Right atrium auricular region (tissue), 2 donors: ENCODE measurements at places on chromosomes 2 and 18. TPM values are rescaled to one million over a fixed set of nuclear protein-coding genes. Genes with fewer than 3 reads are reported as not detected.

Gene SLC4A5
- total RNA-seq = 1.3 TPM

Gene INPP5D
- total RNA-seq = 2.9 TPM

Gene CCDC148
- total RNA-seq = 0.20 TPM

Gene KCNE4
- total RNA-seq = 3.4 TPM

Gene BIN1
- total RNA-seq = 15.3 TPM

DNA sequence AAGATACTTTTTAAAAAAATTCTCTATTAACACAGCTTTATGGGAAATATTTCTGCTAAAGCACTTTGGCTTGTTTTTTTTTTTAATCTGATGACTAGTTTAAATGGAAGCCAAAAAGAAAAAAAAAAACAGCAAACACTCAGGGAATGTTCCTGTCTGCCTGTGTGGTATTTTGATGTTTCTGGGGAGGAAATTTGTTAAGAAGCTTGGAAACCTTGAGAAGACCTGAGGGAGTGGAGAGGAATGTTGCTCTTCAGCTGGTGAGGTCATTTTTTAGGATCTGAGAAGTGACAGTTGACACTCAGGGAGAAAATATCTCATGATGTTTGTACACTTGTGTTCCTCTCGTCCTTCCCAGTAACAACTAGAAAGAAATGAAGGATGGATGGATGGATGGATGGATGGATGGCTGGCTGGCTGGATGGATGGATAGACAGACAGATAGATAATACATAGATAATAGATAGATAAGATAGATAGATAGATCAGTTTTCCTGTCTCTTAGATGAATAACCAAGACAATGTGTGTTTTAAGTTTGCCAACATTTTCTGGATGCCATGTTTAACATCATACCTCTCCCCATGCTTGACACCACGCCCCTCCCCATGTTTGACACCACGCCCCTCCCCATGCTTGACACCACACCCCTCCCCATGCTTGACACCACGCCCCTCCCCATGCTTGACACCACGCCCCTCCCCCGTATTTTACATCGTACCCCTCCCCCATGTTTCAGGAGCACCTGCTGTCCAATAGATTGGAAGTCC lies 84.8 kb downstream of the CTIF start:
- DNase-seq = no peak

DNA sequence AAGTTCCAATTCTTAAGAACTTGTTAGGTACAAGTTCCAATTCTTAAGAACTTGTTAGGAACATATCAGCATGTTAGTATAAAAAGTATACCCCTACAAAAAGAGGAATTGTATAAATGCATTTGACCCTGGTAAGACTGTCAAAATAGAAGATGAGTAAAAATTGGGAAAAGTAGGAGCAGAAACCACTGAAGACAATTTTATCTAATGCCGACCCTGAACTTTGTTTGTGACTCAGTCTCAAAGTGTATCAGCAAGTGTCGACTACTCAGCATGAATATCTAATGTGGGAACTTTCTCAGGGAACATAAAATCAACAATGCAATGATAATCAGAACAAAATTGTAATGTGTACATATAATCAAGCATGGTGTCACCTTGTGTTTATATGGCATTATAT lies 583 bp upstream of the CD226 start:
- DNase-seq = no peak

DNA sequence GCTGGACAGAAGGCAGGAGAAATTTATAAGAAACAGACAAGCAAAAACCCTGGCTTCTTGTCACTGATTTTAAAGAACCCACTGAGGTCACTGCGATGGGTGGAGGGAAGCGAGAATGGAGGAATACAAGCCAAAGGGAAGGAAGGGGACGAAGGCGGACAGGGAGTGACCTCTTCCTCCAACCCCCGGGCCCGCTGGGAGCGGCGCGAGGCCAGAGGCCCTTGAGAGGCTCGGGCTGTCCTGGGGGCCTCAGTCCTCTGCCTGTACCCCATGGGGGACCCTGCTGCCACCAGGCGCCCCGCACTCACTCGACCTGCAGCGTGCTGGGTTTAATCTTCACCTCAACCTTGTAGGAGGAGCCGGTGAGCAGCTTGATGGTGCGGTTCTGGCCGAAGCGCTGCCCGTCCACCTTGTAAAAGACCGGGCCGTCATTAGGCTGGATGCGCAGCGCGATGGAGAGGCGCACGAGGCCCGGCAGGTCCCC lies 793 bp downstream of the CNRIP1 start:
- no peak for DNase-seq

GRCh38 chr2:5183031-5183430 lies 509.2 kb upstream of the SOX11 start:
- no peak for DNase-seq

DNA sequence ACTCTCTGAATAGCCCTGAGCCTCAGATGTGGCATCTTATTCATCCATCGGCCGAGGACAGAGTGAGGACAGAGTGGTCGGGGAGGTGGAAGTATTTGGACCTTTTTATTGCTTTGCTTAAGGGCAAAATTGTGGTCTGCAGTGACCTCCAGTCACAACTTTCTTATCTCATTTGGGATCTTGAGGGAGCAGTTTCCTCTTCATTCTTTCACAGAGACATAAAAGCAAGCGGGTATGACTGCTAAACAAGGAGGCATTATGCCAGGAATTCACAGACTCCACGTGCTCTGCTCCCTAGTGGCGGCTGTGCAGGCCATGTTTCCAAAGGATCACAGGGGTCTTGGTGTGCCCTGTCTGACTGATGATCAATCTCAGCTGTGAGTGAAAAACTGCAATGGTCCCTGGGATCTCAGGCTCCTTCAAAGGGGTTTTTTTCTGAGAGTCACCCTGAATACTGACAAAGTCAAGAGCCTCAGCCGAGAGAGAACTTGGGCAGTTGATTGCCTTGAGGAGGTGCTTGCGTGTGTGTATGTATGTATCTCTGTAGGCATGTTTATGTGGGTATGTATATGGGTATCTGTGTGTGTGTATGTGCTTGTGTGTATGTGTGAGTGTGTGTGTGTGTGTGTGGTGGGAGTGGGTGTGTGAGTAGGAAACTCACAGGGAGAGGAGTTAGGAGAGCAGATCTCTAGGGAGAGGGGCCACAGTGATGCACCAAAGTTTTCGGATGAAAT lies 47.7 kb downstream of the RAPGEF4 start:
- DNase-seq = no peak

DNA sequence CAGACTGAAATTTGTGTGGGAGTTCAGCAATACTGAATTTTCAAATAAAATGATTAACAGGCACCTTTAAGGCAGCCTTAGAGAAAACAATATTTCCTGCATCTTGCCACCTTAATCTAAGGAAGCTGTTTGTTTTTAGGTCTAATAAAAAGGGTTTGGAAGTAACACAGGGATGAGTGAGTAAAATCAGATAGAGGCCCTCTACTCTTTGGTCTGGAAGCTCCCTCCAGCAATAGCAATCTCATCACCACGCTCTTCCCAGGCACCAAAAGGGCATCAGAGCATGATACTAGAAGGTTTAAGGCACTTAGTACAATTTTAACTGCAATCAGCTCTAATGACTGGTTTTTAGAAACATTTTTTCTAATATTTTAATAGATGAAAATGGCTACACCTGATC lies 155.6 kb downstream of the VWC2L start:
- DNase-seq = no peak

GRCh38 chr2:16654833-16655444 lies 10.7 kb downstream of the CYRIA start:
- peak; percentile 51 for DNase-seq

DNA sequence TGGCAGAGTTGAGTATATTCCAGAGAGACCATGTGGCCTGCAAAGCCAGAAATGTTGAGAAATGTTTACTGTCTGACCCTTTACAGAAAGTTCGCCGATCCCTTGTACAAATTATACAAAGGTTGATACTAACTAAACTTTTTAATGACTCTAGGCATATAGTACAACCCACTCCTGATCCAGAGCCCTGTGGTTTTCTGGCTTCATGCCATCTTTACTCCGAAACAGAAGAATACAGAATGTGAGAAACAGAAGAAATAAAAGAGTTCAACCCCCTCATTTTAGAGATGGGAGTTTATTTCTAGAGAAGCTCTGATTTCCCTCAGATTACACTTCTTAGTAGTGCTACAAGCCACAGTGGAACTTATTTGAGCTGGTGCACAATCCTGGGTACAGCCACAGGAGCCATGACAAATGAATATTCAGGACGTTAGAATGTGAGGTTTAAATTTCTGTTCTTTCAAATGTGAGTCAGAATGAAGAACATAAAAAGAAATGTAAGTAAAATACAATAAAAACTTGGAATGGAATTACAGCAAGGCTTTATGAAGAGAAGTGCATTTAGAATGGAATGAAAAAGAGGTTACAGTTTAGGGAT lies 38.0 kb upstream of the SMCHD1 start:
- DNase-seq = no peak

- DNase-seq = no peak
Observed at GRCh38 chr2:54568876-54569321, 112.8 kb downstream of the SPTBN1 start.

DNA sequence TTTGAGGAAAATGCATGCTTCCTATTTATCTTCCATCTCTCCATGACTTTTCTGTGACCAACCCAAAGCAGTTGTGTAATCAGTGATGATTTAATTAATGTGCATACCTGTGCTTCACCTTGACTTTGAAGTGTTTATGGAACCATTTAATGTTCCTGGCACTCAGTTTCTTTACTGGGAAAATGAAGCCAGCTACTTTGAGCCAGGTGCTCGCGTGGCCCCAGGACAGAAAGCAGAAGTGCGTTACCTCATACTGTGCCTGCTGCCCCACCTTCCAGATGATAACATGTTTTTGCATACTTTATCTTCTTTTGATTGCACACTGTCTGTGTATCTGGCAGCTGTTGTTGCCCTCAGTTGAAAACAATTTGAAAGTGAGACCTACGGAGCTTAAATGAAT lies 61.3 kb downstream of the PMAIP1 start:
- no peak for DNase-seq
